Placental pericyte (primary cell): ENCODE measurements at places on chromosomes 2 and 18. TPM values are rescaled to one million over a fixed set of nuclear protein-coding genes. Genes with fewer than 3 reads are reported as not detected.

Gene MAP3K19
- total RNA-seq: not detected in 2 replicates

Gene HS1BP3
- total RNA-seq: 26.8 and 46.8 TPM in 2 replicates

Gene MC2R
- total RNA-seq: not detected in 2 replicates

Gene CDH2
- total RNA-seq: 121 and 355 TPM in 2 replicates

Gene MYL12B
- total RNA-seq: 287 and 305 TPM in 2 replicates

Gene REG1B
- total RNA-seq: not detected in 2 replicates

Gene CD8B2
- not detected in 2 replicates for total RNA-seq

Gene SERPINB10
- 0.57 and 1.1 TPM in 2 replicates for total RNA-seq

Gene HOXD13
- total RNA-seq: not detected in 2 replicates

Gene SIX3
- not detected in 2 replicates for total RNA-seq

Gene MOGAT1
- total RNA-seq: not detected in 2 replicates

Gene KRTCAP3
- not detected in 2 replicates for total RNA-seq

Gene CCNT2
- 20.6 and 28.6 TPM in 2 replicates for total RNA-seq

Gene REL
- total RNA-seq: 3.3 and 5.3 TPM in 2 replicates

Gene HOXD10
- total RNA-seq: 0.66 and 6.3 TPM in 2 replicates

Gene TIGD1
- total RNA-seq: 5.4 and 5.5 TPM in 2 replicates

Gene CPO
- total RNA-seq: not detected in 2 replicates

Gene RFTN2
- 4.0 TPM in 1 of 2 replicates, not detected in the other for total RNA-seq

Gene TRIM54
- not detected in 2 replicates for total RNA-seq

Gene UGT1A9
- total RNA-seq: not detected in 2 replicates

Gene PTPRN
- 0.88 and 7.9 TPM in 2 replicates for total RNA-seq

Gene KATNAL2
- total RNA-seq: 0.88 and 1.6 TPM in 2 replicates

Gene SLC9A4
- not detected in 2 replicates for total RNA-seq

Gene MATN3
- 1.3 and 2.3 TPM in 2 replicates for total RNA-seq

Gene RGPD4
- under 0.01 TPM in 1 of 2 replicates, not detected in the other for total RNA-seq

Gene UGT1A5
- total RNA-seq: not detected in 2 replicates

Gene DLGAP1
- 0.43 and 3.1 TPM in 2 replicates for total RNA-seq

Gene MRPS9
- 16.0 and 16.6 TPM in 2 replicates for total RNA-seq

Gene ZNF396
- 0.57 and 1.8 TPM in 2 replicates for total RNA-seq

Gene CNGA3
- total RNA-seq: not detected in 2 replicates

Gene UGT1A3
- not detected in 2 replicates for total RNA-seq

Gene TMEM17
- total RNA-seq: 1.6 and 2.6 TPM in 2 replicates

Gene DLX1
- total RNA-seq: 0.43 TPM in 1 of 2 replicates, not detected in the other

Gene ALKAL2
- total RNA-seq: not detected in 2 replicates

Gene SMAD7
- total RNA-seq: 33.7 and 62.6 TPM in 2 replicates

Gene MAB21L4
- total RNA-seq: not detected in 2 replicates

Gene TGFA
- not detected in 2 replicates for total RNA-seq

Gene EMILIN1
- total RNA-seq: 189 and 203 TPM in 2 replicates

Gene ERMN
- total RNA-seq: under 0.01 TPM in 1 of 2 replicates, not detected in the other

Gene RTKN
- 9.4 and 17.5 TPM in 2 replicates for total RNA-seq

Gene SLC14A1
- 13.6 and 18.2 TPM in 2 replicates for total RNA-seq

Gene FZD7
- 19.0 and 31.8 TPM in 2 replicates for total RNA-seq

Gene LONRF2
- total RNA-seq: 0.88 and 1.0 TPM in 2 replicates

Gene KCNJ3
- total RNA-seq: not detected in 2 replicates

Gene C2orf80
- not detected in 2 replicates for total RNA-seq

Gene KCTD1
- total RNA-seq: 11.4 and 13.9 TPM in 2 replicates

Gene ALPP
- under 0.01 TPM in 1 of 2 replicates, not detected in the other for total RNA-seq

Gene B3GNT2
- 21.0 and 27.8 TPM in 2 replicates for total RNA-seq

Gene LOXHD1
- not detected in 2 replicates for total RNA-seq

Gene ZNF532
- total RNA-seq: 55.6 and 94.6 TPM in 2 replicates

Gene MROH2A
- total RNA-seq: not detected in 2 replicates

Gene TBC1D8
- total RNA-seq: 8.1 and 19.5 TPM in 2 replicates

Gene LINC00305
- not detected in 2 replicates for total RNA-seq

Gene TUBA4B
- total RNA-seq: not detected in 2 replicates

Gene OR6B2
- total RNA-seq: not detected in 2 replicates
